ENCODE measurements at places on chromosomes 2 and 18.

DNA sequence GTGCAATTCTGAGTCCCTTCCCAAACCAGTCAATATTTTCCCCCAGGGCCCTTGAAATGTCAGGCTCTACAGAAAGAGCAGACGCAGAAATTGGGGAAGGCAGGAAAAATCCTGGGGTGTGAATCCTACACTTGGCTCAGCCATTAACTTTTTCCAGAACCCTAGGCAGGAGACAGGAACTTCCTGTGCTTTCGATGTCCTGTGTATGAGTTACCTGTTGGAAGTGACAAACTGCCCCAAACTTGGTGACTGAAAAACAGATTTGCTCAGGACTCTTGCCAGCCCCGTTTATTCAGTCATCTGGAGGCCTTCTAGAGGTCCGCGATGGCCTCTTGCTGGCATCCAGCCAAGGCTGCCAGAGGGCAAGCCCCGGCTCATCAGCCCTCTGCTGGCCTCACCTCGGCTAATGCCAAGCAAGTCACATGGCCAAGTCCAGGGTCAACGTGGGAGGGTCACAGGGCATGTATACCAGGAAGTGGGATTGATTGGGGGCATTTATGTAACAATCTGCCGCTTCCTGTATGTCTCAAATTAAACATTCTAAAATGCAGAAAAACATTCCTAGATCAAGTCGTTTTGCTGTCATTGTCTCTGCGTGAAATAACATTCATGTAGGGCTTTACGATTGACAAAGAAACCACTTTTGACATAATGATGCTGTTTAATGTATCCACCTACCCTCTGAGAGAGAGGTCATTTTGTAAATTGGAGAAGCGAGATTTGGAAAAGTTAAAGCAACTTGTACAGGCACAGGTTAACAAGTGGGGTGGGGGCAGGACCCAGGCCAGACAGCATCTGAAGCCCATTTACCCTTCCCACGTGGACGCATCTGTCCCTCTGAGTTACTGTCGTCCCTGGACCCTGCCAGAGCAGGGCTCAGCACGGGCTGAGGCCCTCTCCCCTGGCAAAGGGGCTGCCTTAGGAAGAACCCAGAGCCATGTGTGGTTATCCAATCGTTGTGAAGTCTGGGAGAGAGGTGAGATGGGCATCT, 179.4 kb downstream of the INHBB start:
- DNase-seq, result no peak

DNA sequence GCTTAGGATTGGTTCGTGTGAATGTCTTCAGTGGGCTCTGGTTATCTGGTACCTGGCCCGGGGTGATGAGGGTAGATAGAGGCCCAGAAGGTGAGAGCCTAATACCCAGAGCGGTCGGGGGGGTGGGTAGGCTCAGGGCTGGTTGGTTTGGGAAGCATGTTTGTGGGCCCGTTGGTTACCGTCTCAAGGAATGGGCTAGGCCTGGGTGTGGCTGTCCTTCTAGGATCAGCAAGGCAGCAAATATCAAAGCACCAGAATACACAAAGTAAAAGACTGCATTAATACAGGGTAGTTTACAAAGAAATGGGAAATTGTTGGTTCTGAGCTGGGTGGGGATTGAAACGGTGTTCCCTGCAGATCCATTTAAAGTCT, 6.0 kb upstream of the IL1R2 start:
- no peak for DNase-seq

DNA sequence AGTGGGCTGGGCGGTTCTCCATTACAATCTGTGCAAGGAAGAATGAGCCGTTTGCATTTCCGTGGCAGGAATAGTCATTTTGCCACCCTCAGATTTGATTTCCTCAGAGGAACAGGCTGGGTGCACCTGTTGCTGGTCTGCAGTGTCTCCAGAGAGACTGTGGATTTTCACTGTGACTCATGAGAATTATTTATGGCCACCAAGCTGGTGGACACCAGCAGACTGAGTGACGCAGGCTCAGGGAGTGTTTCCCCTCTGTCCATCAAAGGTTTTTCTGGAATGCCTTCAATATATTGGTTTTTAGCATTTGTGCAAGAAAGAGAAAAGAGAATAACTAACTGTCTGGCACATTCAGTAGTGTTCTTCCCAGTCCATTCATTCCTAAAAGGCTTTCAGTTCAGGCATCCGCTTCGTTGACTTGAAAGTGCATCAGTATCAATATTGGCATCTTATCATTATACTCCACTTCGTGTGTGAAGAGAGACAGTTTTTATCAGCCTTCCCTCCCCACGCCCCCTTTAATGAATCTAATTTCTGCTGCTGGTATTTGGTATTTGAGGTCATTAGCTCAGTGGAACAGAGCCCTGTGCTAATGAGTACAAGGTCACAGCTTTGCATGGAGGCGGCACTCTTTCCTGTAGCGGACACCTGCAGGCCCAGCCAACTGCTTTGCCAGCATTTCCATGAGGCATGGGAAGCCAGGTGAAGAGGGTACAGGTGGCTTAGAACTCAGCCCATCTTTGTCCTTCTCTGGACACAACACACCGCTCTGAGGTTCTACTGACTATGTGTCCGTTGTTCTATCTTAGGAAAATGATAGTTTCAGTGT, 39.9 kb downstream of the PRKCE start:
- no peak for DNase-seq

GRCh38 chr2:15195813-15196212, 365.3 kb downstream of the NBAS start:
- no peak for DNase-seq

DNA sequence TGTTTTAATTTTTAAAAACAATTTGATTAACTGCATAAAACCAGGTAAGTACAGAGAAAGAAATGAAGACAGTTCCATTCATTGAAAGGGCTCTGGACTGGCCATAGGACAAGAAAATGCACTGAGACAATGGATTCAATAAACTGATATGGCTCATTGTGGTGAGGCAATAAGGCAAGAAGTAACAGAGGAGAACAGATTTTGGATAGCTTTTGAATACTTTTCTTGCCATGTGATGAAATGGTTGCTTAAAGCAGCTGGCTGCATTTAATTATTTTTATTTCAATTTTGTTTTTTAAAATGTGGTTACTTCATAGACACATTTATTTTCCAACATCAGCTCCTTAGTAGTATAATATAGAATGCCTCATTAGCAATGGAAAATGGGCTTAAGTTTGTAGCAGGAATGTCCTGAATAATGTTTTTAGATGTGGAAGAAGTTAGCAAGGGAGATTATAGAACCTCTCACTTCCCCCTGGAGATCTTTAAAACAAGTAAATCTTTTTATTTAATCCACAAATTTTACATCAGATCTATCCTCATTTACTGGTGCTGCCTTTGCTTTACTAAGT, 646.9 kb upstream of the ZEB2 start:
- DNase-seq, result no peak

GRCh38 chr2:78541088-78541450, 484.4 kb upstream of the REG3G start:
- no peak for DNase-seq

GRCh38 chr18:41906528-41907146, 48.4 kb upstream of the PIK3C3 start:
- DNase-seq, result peak; percentile 40

GRCh38 chr2:37468170-37468569, 123.7 kb downstream of the QPCT start:
- DNase-seq, result no peak

DNA sequence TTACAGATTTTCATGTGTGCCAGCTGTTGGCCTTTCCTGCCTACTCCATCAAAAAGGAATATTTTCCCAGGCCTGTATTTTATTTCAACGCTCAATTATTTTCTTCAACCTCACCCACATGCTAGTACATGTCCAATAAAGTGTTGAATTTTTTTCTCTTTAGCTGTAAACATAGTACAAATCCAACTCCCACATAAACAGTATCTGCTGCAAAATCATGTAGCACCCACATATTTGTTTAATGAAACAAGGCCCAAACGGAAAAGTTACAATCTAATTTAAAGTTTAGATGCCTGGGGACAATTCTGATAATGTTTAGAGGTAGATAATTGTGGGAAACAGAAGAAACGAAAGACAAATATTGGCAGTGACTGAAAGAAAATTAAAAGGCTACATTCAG, 275.4 kb upstream of the ACVR2A start:
- DNase-seq, result no peak

DNA sequence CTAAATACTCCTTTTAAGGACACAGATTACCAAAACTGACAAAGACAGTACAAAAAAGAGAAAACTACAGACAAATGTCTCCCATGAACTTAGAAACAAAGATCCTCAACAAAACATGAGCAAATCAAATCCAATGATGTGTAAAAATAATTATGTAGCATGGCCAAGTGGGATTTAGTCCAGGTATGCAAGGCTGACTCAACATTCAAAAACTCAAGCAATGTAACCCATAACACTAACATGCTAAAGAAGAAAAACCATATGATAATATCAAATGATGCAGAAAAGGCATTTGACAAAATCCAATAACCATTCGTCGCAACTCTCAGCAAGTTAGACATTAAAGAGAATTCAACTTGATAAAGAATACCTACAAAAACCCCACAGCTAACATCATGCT, 239.0 kb upstream of the KLHL29 start:
- no peak for DNase-seq

DNA sequence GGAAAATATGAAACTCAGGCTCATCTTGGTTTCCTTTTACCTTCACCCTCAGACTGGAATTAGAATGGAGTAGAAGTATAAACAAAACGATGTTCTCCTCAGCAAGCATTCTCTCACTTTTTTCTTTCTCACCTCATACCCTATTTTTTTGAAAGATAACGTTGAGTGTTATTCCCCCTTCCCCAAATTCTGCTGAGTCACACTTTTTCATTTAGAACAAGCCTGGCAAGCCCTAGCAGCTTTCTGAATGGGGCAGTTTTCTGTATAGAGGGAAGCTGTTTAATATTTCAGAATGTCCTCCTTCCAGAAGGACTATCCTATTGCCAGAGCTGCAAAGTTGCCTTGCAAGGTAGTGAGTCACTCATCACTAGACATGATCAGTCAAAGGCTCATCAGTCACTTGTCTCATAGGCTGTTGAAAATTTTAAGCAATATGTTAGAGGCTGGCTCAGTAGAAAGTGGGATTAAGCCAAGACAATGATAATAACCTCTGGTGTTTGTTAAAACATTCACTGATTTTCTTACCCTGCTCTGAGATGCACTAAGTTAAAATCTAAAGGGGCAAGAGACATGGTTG, 416.1 kb downstream of the RNF144A start:
- no peak for DNase-seq

- no peak for DNase-seq
These were observed 23.9 kb downstream of the HNRNPLL start for GRCh38 chr2:38578832-38579231.

DNA sequence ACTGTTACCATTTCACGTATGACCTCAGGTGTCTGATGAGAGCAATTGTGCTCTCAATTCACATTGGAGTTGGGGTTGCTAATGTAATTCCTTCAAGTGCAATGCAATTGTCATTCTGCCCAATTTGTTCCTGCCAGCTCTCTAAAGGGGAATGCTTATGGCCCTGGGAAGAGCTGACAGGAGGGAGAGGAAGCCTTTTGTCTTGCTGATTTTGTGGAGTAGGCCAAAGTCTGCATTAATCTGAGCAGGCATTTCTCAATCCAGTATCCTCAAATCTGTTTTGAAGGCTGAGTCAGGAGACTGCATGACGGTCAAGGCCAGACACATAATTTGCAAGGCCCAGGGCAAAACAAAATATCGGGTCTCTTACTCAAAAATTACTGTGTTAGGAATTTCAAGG, 326.4 kb upstream of the SPHKAP start:
- no peak for DNase-seq

- no peak for DNase-seq
These were observed 330.8 kb downstream of the CYP26B1 start for GRCh38 chr2:71816815-71817214.

GRCh38 chr2:138601458-138602165, 100.0 kb downstream of the SPOPL start:
- no peak for DNase-seq

GRCh38 chr2:39567507-39567906, 98.2 kb upstream of the TMEM178A start:
- no peak for DNase-seq

GRCh38 chr2:98445177-98445682, 572 bp downstream of the INPP4A start:
- DNase-seq, result no peak

DNA sequence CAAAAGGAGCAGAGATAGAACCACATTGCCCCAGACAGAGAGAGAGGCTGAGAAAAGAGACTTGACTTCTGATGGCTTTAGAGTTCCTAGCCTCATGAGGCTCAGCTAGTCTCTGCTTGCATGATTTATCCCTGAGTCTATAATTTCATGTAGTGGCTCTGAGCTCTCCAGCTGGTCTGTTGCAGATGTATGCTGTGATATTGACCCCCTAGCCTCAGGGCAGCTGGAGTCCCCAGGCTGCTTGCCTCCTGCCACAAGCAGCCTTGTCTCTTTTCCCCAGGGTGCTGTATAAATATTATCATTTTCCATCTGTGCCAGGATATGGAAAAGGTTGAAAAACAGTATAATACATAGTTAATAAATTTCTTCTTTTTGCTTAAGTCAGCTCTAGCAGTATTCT, 467.6 kb upstream of the CWC22 start:
- no peak for DNase-seq

GRCh38 chr2:108594982-108595464, 60.8 kb downstream of the LIMS1 start:
- DNase-seq, result no peak

DNA sequence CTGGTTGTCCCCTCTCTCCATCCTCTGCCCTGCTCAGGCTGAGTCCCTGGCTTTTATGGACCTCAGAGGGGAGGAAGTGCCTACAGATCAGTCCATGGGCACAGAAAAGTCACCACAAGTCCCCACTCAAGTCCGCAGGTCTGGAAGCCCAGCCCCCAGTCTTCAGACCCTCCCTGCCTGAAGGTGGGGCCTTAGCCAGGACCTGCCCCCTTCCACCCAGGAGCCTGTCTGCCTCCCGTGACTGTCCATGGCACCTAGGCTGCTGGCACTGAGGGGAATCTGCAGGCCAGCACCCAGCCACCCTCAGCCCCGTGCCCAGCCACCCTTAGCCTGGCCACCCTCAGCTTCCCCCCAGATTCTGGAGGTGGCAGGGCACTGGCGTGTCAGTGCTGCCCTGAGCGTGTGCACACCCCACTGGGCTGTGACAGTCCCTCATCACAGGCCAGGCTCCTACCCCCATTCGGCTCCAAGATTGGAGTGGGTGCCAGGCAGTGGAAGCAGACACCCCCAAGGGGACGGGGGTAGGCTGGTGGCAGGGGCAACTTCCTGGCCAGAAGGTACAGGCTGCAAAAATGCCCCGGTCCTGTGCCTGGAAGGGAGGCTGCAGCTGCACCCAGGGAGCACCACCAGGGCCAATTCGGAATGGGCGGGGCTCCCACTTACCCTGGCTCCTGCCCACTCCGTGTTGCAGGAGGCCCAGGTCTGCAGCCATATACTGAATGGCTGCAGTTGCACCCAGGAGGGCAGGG, 154.7 kb upstream of the RMP24 start:
- DNase-seq, result no peak

GRCh38 chr2:70094171-70094977, 7.1 kb downstream of the PCBP1 start:
- DNase-seq, result no peak

DNA sequence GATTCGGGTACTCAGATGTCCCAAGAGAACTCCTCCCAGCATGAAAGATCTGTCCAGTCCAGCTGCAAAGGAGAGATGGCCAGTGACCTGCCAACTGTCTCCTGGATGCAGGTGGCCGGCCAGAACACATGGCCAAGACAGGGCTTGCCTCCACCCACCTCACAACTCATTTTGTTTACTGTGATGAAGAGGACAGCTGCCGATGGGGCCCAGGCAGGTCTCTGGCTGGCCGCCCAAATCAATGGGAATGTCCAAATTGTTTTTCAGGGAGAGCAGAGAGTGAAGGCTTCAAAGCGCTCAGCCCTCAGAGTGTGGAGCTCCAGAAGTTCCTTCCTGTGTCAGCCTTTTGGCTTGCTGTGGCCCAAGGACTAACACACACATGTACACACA, 41.9 kb downstream of the FOSL2 start:
- no peak for DNase-seq

- DNase-seq, result no peak
These were observed 45.4 kb downstream of the INO80D start for GRCh38 chr2:206040525-206040924.
